ENCODE measurements at places on chromosomes 1 and 21.

- no peak for DNase-seq
Measured at GRCh38 chr1:244157731-244158438, 106.8 kb downstream of the ZBTB18 start.

DNA sequence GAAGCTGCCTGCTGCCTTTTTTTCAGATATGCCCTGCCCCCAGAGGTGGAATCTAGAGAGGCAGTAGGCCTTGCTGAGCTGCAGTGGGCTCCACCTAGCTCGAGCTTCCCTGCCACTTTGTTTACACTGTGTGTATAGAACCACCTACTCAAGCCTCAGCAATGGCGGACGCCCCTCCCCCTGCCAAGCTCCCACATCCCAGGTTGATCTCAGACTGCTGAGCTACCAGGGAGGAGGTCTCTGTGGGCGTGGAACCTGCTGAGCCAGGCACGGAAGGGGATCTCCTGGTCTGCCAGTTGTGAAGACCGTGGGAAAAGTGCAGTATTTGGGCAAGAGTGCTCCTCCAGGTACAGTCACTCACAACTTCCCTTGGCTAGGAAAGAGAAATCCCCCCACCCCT lies 65.1 kb downstream of the MSH4 start:
- DNase-seq, result no peak

DNA sequence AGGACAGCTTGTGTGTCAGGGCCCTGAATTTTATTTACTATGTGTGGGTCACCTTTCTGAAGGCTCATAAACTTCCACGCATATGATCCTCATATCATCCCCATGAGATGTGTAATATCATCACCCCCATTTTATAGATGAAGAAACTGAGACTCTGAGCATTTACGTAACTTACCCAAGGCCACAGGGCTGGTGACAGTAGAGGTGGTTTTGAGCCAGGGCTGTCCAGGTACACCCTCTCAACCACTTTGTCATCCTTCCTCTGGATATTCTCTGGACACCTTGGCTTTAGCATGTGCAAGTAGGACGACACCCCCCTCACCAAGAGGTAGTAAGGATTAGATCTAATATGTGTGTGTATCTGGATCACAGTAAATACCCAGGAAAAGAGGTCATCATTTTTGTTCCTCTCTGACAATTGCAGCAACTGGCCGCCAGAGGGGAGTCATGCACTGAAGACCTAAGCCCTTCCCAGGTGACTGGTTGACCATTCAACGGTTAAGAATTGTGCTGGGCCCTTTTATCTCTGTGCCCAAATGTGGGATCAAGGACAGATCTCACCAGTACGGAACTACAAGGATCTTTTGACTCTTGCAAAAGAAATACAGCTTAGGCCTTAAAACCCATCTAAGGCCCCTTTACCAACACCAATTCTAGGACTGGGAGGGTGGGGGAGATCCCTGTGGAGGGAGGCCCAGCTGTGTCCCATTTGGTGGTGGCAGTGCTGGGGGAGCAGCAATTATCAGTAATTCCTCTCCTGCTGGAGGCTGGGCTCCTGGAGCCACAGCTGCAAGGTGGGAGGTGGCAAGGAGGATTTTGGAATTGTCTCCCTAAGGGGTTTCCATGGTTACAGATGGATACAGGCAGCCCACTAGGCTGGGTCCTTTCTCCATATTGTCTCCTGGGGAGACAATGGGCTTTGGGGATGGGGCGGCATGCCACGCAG lies 13.7 kb upstream of the E2F2 start:
- peak; percentile 80 for DNase-seq

DNA sequence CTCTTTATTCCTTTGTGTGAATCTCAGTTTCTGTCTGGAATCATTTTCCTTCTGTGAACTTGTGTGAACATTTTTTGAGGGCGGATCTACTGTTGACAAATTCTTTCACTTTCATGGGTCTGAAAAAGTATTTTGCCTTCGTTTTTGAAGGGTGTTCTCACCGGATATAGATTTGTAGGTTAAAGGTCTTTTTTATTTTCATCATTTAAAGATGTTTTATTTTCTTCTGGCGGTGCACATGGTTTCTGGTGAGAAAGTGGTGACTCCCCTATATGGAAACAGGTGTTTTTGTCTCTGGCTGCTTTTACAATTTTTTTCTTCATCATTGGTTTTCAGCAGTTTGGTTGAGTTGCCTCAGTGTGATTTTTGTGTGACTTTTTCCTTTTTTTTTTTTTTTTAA lies 94.9 kb downstream of the DYRK1A start:
- no peak for DNase-seq

DNA sequence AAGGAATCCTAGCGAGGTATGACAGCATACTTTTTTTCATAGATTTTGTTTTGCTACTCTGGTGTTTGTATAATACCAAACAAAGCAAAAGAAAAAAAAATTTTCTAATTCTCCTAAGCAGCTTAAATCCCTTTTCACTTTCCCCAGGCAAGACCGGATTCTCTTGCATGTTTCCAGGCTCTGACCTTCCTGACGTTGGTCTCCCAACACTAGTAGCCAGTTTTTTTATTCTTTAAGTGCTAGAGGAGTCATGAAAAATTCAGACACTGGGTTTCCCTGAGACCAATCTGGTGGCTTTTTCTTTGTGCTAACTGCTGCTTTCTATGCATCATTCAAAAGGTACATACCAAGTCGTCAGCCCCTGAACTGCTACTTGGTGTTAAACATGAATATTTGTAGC lies 111.4 kb downstream of the ZNF326 start:
- DNase-seq, result no peak

DNA sequence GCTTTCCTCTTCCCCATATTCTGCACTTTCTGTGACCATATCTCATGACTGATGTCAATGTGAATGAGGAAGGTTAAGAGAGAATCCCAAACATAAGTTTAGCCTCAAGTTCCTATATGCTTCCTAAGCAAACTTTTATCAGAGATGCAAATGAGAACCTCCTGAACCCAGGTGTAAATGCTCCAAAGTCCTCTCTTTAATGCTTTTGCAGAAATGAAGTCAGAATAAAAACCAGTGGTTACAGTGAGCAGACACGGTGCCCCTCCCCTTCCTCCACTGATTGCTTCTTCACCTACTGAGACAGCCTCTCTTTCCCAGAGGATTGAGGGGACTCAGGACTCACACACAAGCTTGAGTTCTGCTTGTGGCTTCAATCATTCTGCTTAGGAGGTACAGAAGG lies 11.6 kb upstream of the PIGC start:
- DNase-seq, result no peak

- no peak for DNase-seq
Measured at GRCh38 chr1:184698969-184699368, 55.7 kb downstream of the EDEM3 start.

DNA sequence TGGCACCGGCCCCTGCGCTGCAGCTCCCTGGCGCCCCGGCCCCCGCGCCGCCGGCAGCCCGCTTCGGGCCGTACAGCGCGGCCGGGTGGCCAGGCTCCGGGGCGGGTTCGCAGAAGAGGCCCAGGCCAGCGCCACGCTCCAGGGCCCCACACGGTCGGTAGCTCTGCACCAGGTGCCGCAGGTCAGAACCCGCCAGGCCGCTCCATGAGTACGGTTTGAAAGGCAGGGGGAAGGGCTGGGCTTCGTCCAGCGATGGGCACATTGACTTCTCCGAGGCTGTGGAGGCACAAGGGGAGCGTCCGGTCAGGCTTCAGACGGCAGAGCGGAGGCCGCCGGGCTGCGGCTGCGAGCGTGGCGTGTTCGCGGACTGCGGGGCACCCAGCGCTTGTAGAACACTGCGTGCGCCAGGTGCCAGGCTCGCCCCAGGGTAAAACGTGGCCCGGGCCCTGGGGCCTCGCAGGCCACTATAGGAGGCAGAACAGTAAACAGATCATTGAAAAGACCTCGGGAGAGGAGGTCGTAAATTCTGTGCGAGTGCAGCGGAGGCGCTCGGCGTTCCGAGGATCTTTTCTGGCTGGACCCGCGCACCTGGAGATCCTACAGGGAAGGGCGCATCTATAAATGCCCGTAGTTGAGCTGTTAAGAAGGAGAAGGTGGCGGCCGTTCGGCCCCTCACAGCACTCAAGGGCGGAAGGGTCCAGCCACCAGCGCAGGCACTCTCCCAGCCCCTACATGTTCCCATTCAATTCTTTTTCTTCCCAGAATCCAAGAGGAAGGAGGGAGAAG lies 5.7 kb downstream of the GFI1 start:
- DNase-seq, result no peak

- no peak for DNase-seq
Measured at GRCh38 chr1:234656070-234656895, 46.3 kb upstream of the IRF2BP2 start.

- DNase-seq, result no peak
Measured at GRCh38 chr1:214518361-214518760, 33.0 kb downstream of the PTPN14 start.

- no peak for DNase-seq
Measured at GRCh38 chr1:164495905-164496304, 63.1 kb upstream of the PBX1 start.

Measured in stimulated activated CD4-positive, alpha-beta T cell treated with anti-CD3 and anti-CD28 coated beads, Interleukin-2, amount 100 ng/mL, for 24 hours (primary cell).